ENCODE measurements at places on chromosomes 2 and 18.

- no peak for DNase-seq
Measured at GRCh38 chr2:86492048-86492453, 50.9 kb downstream of the KDM3A start.

GRCh38 chr2:207883002-207883780 is 113.5 kb upstream of the FZD5 start:
- no peak for DNase-seq

GRCh38 chr2:152542995-152543481 is 174.2 kb downstream of the PRPF40A start:
- peak; percentile 94 for DNase-seq

DNA sequence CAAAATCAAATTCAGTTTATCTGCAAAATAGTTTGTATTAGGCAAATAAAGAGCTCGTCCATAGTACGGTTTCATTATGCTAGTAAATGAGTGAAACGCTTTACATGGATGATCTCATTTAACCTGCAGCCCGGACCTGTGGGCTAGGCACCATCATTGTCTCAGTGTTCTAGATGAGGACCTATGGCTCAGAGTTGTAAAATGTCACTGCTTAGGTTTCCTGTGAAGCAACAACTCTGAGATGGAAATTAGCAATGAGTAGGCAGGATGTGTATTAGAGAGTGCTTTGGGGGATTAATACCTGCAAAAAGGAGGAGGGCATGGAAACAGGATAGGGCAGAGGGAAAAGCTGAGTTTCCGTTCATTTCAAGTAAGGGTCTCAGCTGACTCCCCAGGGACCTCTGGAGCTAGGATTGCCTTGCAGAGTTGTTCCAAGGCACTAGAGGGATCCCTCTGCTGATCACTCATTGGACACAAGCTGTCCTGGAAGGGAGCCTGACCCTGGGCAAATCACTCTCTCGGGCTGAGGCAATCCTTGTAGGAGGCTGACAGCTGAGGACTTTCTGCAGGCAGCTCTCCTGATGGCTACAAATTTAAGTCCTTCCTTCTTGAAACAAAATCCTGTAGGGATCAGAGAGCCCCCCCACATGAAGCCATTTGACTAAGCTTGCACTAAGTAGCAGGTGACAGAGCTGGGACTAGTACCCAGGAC is 58.8 kb upstream of the SIX2 start:
- no peak for DNase-seq

GRCh38 chr2:232389327-232389726 is 10.8 kb downstream of the ALPP start:
- DNase-seq, result no peak

DNA sequence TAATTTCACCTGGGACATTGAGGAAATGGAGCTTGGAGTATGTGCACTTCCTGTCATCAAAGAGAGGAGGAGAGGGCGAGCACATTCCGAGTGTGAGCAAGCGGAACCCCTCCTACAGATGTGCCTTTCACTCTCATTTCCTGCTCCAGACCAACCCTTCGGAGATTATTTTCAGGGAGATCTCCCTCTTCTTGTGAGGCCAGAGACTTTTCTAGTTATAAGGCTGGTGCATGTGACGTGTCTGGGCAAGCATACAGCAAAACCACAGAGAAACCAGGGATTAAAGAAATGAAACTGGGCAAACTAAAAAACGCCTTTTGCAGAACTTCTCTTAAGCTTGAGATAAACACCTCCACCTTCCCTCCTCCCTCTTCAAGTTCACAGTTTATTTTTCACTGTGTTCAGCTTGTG is 409.2 kb upstream of the TCF4 start:
- DNase-seq, result no peak

DNA sequence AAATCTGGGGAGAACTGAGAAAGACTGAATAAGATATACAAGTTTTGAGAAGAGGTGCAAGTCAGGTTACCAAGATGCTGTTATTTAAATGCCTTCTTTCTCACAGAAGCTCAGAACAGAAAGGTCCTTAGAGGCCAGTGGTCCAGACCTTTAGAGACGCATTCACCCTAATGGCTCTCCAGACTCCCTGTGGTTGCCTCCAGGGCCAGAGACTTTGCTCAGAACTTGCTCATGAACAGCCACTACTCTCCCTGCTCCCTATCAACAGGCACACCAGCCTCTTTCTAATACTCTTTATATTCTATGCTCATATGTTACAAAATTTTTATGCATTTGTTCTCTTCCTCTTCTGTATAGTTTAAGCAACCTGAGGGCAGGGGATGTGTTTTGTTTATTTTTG is 349.0 kb upstream of the TNP1 start:
- DNase-seq, result no peak

DNA sequence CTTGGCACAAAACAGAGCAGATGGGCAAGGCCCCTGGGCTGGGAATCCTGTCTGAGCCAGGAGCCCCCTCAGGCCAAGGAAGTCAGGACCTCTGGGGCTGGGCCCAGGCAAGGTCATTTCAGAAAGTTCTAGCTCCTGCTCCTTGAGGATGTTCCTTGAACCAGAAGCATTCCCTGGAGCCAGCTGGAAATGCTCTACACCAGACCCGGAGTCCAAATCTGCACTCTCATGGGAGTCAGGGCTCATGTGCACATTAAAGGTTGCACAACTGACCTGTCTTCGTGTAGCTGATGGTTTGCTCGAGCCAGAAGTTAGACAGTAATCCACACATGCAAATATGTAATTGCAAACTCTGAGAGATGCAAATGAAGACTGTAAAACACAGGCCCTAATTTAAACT is 18.0 kb downstream of the PARD6G start:
- DNase-seq, result no peak

GRCh38 chr18:49612515-49613033 is 50.7 kb downstream of the LIPG start:
- no peak for DNase-seq
